ENCODE measurements at places on chromosomes 6 and 20. TPM values are rescaled to one million over a fixed set of nuclear protein-coding genes. Genes with fewer than 3 reads are reported as not detected.
A peak's percentile ranks its signal among the peaks of the same experiment; 100 is the strongest.

GRCh38 chr20:33689973-33690372, 3.8 kb upstream of the E2F1 start:
- no peaks in the 10 kb centered on the region for H3K27me3 ChIP-seq
- no peaks in the 10 kb centered on the region for H3K36me3 ChIP-seq
- no peak overlapping the region for H3K4me3 ChIP-seq
- no peak overlapping the region for H3K27ac ChIP-seq
- DNase-seq = peak; percentile 47

DNA sequence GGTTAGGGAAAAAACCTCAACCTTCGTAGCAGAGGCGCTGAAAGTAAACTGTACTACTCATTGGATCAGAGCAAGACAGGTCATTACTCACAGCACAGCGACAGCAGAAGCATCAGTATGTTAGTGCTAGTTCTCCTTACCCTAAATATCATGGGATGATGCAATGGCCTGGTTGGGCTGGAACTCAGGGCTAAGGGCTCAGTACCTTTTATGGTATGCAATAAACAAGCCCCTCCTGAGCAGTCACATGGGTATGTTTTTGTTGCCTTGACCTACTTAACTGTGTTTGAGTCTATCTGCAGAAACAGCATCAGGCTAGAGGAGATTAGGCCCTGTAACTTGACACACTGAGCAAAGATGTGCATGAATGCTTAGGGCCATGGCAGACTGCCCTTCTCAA, 369.4 kb upstream of the IMPG1 start:
- H3K4me1 ChIP-seq = no peaks in the 10 kb centered on the region
- H3K27me3 ChIP-seq = no peaks in the 10 kb centered on the region
- H3K36me3 ChIP-seq = no peaks in the 10 kb centered on the region
- no peak for DNase-seq
- H3K27ac ChIP-seq = no peak overlapping the region
- no peak overlapping the region for H3K4me3 ChIP-seq

DNA sequence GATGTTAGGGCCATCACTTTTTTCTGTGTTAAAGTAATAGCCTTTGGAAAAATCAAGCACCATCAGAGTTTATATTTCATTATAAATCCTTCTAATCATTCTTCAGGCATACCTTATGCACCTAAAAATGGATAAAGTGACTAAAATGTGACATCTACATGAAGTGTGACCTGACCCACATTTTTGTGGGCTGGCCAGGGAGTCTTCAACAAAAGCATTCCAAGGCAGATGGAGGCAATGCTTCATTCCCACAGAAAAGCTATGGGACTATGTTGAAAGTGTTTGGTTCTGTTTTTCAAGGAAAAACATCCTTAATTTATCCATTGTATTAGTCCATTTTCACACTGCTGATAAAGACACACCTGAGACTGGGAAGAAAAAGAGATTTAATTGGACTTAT, 58.8 kb upstream of the LTV1 start:
- no peak overlapping the region for H3K4me3 ChIP-seq
- H3K4me1 ChIP-seq = no peaks in the 10 kb centered on the region
- no peak overlapping the region for H3K27ac ChIP-seq
- no peaks in the 10 kb centered on the region for H3K27me3 ChIP-seq

GRCh38 chr6:158499601-158500000, 60.3 kb upstream of the TMEM181 start:
- no peak overlapping the region for H3K4me3 ChIP-seq
- H3K27me3 ChIP-seq = no peaks in the 10 kb centered on the region
- H3K36me3 ChIP-seq = peaks cover 14% of the 10 kb centered on the region
- no peaks in the 10 kb centered on the region for H3K4me1 ChIP-seq
- DNase-seq = no peak

DNA sequence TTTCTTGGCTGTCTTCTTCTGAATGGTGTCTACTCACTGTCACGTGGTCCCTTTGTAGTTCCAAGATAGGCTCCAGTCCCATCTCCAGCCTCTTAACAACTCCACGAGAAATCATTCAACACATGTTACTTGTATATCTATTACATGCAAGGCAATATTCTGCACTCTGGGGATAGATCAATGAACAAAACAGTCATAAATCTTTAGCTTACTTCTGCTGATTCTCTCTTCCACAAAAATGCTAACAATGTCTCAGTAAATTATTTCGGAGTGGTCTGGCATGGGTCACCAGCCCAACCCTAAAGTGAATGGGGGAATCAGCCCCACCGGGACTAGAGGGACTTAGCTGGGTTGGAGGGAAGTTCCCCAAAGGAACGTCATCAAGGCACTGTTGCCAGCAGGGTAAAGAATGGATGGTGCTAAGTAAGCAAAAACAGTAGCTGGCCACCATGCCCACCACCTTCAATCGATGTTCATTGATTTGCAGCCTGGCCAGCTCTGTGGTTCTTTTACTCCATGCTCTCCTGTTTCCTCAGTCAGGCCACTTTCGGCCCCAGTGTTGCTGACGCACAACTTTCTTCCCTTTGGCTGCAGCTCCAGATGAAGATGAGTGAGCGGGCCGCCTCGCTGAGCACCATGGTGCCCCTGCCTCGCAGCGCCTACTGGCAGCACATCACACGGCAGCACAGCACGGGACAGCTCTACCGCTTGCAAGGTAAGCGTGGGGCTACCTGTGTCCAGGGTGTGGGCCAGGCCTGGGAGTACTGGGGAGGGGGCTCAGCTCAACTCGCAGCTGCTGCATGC, 167.7 kb downstream of the DOK5 start:
- peaks cover 8% of the 10 kb centered on the region for H3K4me1 ChIP-seq
- DNase-seq = peak; percentile 7
- H3K4me3 ChIP-seq = no peak overlapping the region
- no peak overlapping the region for H3K27ac ChIP-seq

GRCh38 chr20:50110141-50111047, 2.6 kb downstream of the UBE2V1 start:
- peak overlapping the region; percentile 94 for H3K27ac ChIP-seq
- peak overlapping the region; percentile 84 for H3K4me3 ChIP-seq
- H3K27me3 ChIP-seq = no peaks in the 10 kb centered on the region
- H3K36me3 ChIP-seq = no peaks in the 10 kb centered on the region

DNA sequence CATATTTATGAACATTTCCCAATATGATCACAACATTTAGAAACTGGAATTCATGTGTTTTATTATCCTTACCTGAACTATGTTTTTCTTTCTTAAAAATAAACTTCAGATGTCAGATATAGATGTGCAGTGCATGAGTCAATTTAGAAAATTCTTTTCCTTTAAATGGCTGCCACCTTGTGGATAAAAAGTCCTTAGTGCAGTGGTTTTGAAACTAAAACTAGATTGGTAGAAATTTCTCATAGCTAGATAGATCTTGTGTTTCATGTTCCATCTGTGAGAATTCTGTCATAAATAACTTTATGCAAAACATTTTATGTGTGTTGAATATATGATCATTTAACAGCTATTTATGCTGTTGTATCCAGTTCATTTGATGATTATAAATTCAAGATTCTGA, 134.9 kb downstream of the KLHL32 start:
- H3K27me3 ChIP-seq = peaks cover 8% of the 10 kb centered on the region
- H3K4me1 ChIP-seq = no peaks in the 10 kb centered on the region
- DNase-seq = peak; percentile 22
- H3K27ac ChIP-seq = no peak overlapping the region
- no peaks in the 10 kb centered on the region for H3K36me3 ChIP-seq
- no peak overlapping the region for H3K4me3 ChIP-seq

Gene GABRR2
- 0.34 TPM for total RNA-seq

DNA sequence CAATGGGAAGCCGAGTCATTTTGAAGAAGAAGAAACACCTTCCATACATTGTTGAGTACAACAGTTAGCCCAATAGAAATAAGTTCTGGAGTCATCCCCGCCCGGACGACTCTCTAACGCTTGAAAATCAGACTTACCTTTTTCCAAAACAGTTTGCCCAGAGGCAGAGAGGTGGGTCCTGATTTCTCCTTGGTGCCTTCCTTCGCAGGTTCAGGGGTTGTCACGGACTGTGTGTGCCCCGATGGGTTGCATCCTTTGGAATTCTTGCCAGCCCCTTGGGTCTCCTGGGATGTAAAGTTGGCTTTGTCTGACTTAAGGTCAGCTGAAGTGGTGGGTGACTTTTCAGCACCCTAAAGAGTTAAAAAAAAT, 85.3 kb downstream of the BCAS1 start:
- H3K27me3 ChIP-seq = no peaks in the 10 kb centered on the region
- H3K36me3 ChIP-seq = no peaks in the 10 kb centered on the region
- H3K4me1 ChIP-seq = no peaks in the 10 kb centered on the region
- no peak overlapping the region for H3K4me3 ChIP-seq
- H3K27ac ChIP-seq = no peak overlapping the region

Gene CST4
- total RNA-seq = not detected

Gene CST9L
- not detected for total RNA-seq

Gene KIF3B
- 27.9 TPM for total RNA-seq

- no peaks in the 10 kb centered on the region for H3K36me3 ChIP-seq
- H3K4me3 ChIP-seq = no peak overlapping the region
- peak; percentile 32 for DNase-seq
- H3K27me3 ChIP-seq = no peaks in the 10 kb centered on the region
- H3K27ac ChIP-seq = no peak overlapping the region
These were observed 19.5 kb upstream of the SIRT5 start for GRCh38 chr6:13554929-13555333.

- no peaks in the 10 kb centered on the region for H3K27me3 ChIP-seq
- DNase-seq = peak; percentile 10
- H3K4me1 ChIP-seq = peaks cover 7% of the 10 kb centered on the region
- H3K27ac ChIP-seq = no peak overlapping the region
- H3K4me3 ChIP-seq = no peak overlapping the region
These were observed 33.1 kb upstream of the CNKSR3 start for GRCh38 chr6:154543628-154544027.

Gene PSORS1C1
- total RNA-seq = 8.8 TPM

- H3K4me1 ChIP-seq = peaks cover 22% of the 10 kb centered on the region
- peak overlapping the region; percentile 18 for H3K27ac ChIP-seq
- H3K27me3 ChIP-seq = no peaks in the 10 kb centered on the region
- H3K36me3 ChIP-seq = no peaks in the 10 kb centered on the region
- no peak overlapping the region for H3K4me3 ChIP-seq
- peak; percentile 25 for DNase-seq
These were observed 15.0 kb downstream of the PARD6B start for GRCh38 chr20:50746138-50746940.

DNA sequence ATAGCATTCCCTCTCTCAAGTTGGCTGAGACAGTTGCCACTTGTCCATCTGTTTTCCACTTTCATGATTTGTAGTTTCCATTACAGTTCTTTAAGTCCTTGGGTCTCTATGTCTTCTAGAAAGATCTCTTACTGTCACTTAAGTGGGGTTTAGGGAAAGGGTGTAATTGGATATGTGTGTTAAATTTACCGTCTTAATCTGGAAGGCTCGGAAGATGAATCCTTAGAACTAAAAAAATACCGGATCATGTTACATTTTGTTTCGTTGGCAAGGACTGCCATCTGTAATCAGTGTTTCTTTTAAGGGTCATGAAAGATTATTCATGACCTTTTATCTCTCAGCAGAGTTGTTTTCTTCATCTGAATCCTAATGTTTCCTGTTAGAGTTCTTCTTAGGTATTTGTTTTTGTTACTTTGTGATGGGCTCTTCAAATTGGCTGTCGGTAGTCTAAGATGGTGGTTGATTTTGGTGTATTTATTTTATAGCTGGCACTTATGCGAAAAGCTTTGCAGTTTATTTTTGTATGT, 21.8 kb upstream of the BTBD3 start:
- peak; percentile 16 for DNase-seq
- H3K27ac ChIP-seq = no peak overlapping the region
- H3K27me3 ChIP-seq = no peaks in the 10 kb centered on the region
- H3K4me1 ChIP-seq = peaks cover 13% of the 10 kb centered on the region
- no peaks in the 10 kb centered on the region for H3K36me3 ChIP-seq

DNA sequence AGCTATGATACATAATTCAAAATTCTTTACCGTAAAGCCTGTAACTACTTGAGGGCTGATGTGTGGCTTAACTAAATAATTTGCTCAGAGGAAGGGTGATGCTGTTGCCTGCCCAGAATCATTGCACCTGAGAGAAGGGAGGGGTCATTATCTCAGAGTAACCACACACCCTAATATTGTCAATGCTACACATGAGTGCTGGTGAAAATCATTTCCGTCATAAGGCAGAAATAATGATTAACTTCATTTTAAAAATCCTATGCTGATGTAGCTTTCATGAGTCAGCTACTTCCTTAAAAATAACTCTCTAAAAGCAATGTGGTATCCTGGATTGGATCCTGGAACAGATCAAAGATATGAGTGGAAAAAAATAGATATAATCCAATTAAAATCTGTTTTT, 146.4 kb upstream of the FAM83B start:
- no peak for DNase-seq
- no peaks in the 10 kb centered on the region for H3K36me3 ChIP-seq
- no peak overlapping the region for H3K4me3 ChIP-seq
- H3K27me3 ChIP-seq = no peaks in the 10 kb centered on the region
- H3K27ac ChIP-seq = no peak overlapping the region

Gene NKX2-2
- total RNA-seq = not detected

GRCh38 chr6:137816688-137817618, 50.1 kb upstream of the TNFAIP3 start:
- H3K27ac ChIP-seq = no peak overlapping the region
- H3K4me3 ChIP-seq = no peak overlapping the region
- DNase-seq = no peak

DNA sequence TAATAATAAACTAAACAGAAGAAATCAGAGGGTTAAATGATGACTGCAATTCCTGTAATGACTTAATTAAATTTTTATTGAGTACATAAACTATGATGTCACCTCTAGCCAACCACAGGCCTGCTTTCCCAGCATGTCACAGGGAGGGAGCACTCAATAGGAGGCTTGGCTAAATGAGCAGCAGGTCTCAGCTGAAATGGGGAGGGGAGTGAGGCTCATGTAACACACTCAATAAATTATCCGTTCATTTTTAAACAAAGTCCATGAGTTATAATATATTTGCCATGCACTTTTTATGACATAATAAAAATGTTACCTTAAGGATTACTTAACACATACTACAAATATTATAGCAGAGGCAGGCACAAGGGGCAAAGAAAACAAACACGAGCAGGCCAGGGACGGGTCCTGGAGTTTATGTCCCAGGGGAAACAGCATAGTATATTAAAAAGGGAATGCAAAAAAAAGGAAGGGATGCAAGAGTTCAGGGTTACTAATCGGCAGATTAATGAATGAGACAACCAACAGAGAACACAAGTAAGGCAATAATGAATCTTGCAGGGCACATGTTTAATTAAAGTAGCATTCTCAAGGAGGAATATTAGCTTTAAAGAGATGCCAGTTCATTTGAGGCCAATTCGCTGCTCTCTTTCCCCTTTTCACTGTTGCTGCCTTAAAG, 27.1 kb upstream of the FAM83C start:
- no peaks in the 10 kb centered on the region for H3K27me3 ChIP-seq
- H3K36me3 ChIP-seq = no peaks in the 10 kb centered on the region
- peak overlapping the region; percentile 97 for H3K27ac ChIP-seq
- DNase-seq = peak; percentile 83

- no peak overlapping the region for H3K27ac ChIP-seq
- no peaks in the 10 kb centered on the region for H3K4me1 ChIP-seq
- no peaks in the 10 kb centered on the region for H3K27me3 ChIP-seq
- no peak for DNase-seq
- no peaks in the 10 kb centered on the region for H3K36me3 ChIP-seq
- H3K4me3 ChIP-seq = no peak overlapping the region
These were observed 91.6 kb downstream of the SLC22A3 start for GRCh38 chr6:160439751-160440150.

Measured in astrocyte (in vitro differentiated cells and primary cell).